ENCODE measurements at places on chromosomes 7 and 10.

DNA sequence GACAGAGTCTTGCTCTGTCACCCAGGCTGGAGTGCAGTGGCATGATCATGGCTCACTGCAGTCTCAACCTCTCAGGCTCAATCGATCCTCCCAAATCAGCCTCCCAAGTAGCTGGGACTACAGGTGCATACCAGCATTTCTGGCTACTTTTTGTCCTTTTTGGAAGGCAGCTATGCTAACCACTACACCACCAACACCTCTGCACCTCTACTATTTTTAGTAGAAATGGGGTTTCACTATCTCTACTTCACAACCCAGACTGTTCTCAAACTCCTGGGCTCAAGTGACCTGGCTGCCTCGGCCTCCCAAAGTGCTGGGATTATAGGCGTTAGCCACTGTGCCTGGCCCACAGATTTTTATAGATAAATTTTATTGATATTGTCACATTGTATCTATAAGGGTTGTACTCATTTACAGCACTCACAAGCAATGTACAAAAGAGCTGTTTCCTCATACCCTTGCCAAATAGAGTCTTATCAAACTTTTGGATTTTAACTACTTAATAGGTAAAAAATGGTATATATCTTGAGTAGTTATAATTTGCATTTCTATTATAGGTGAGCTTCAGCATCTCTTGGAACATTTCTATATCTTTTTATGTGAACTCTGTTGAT lies 23.7 kb downstream of the PRR15 start:
- no peak for DNase-seq

GRCh38 chr7:77782383-77782782 lies 15.9 kb downstream of the TMEM60 start:
- DNase-seq = no peak

- DNase-seq = no peak
Observed at GRCh38 chr7:112089551-112089950, 116.6 kb downstream of the DOCK4 start.

- no peak for DNase-seq
Observed at GRCh38 chr7:114765331-114766040, 156.4 kb upstream of the MDFIC start.

- no peak for DNase-seq
Observed at GRCh38 chr10:47418321-47418720, 34.2 kb upstream of the ZNF488 start.

GRCh38 chr7:37408291-37409228 lies 40.1 kb downstream of the ELMO1 start:
- peak; percentile 69 for DNase-seq

- DNase-seq = no peak
Observed at GRCh38 chr7:133815611-133816210, 311.4 kb upstream of the LRGUK start.

Data from hematopoietic multipotent progenitor cell treated with erythropoietin and hydrocortisone succinate and interleukin-3 and kit ligand, for 6 days (in vitro differentiated cells).